SK-N-MC (cell line): ENCODE measurements at places on chromosomes 5 and 9.

- DNase-seq = no peak
Measured at GRCh38 chr9:108477529-108478006, 378.2 kb downstream of the ACTL7B start.

GRCh38 chr5:180136630-180137381, 65.2 kb upstream of the RNF130 start:
- DNase-seq = no peak

DNA sequence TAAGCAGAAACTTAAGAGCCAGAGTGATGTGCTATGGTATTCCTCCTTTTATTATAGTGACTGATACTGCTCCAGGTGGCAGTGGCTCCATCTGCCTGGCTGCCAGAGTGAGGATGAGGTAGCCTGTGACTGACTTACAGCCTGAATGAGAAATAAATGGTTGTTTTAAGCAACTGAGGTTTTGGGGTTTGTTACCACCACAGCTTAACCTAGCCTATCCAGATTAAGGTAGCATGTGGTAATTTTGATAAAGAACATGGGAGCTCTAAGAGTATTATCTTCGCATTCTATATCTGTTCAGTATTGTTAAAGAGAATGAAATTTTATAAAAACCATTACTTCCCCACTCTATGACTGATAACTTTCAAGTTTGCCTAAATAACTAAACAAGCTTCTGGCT, 39.0 kb downstream of the GOLPH3 start:
- DNase-seq = no peak

DNA sequence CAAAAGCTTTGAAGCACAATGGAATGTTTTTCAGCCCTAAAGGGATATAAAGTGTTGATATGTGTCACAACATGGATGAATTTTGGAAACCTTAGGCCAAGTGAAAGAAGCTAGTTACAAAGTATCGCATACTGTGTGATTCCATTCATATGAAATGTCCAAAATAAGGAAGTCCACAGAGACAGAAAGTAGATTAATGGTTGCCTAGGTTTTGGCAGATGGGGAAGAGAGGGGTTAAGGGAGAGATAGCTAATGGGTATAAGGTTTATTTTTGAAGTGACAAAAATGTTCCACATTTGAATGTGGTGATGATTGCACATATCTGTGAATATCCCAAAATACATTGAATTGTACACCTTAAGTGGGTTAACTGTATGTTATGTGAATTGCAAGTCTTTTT, 57.5 kb upstream of the MCCC2 start:
- no peak for DNase-seq

- no peak for DNase-seq
Measured at GRCh38 chr9:86697999-86698398, 249.3 kb downstream of the GAS1 start.

DNA sequence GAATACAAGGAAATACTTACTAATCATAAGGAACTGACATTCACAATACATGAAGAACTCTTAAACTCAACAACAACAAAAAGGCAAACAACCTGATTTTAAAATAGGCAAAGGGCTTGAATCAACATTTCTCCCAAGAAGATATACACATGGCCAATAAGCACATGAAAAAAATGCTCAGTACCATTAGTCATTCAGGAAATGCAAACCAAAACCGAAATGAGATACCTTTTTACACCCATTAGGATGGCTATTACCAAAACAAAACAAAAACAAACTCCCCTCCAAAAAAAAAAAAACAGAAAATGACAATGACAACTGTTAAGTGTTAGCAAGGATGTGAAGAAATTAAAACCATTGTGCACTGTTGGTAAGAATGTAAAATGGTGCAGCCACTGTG, 104.1 kb upstream of the ZNF462 start:
- no peak for DNase-seq
